ENCODE measurements at places on chromosomes 1 and 21.

DNA sequence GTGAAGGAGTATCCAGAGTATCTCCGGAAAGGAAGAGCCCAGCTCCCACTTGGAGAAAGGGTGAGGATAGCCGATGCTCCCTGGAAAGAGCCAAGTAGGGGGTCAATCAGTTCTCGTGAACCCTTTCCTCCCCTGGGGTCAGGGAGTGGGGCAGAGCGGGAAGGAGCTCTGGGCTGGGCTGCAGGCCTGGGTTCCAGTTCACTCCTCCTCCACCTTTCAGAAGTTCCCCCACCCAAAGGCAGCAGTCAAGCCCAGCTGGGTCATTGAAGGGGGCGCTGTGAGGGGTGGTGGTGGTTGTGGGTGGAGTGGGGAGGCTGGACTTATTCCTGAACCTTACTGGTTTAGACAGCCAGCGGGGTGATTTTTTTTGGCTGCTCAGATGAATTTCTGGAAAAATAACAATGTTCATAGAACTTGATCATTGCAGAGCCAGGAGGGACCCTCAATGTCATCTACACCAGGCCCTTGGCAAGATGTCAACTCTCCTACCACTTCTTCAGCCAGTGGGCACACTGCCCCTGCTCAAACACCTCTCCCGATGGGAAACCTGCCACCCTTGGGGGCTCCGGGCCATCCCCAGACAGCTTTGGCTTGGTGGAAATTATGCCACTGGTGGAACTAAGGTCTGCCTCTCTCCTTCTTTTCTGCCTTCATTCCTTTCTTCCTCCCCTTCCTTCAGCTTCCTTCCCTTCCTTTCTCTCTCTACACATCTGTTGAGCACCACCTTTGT is 235.8 kb downstream of the TRABD2B start:
- no peak for DNase-seq

DNA sequence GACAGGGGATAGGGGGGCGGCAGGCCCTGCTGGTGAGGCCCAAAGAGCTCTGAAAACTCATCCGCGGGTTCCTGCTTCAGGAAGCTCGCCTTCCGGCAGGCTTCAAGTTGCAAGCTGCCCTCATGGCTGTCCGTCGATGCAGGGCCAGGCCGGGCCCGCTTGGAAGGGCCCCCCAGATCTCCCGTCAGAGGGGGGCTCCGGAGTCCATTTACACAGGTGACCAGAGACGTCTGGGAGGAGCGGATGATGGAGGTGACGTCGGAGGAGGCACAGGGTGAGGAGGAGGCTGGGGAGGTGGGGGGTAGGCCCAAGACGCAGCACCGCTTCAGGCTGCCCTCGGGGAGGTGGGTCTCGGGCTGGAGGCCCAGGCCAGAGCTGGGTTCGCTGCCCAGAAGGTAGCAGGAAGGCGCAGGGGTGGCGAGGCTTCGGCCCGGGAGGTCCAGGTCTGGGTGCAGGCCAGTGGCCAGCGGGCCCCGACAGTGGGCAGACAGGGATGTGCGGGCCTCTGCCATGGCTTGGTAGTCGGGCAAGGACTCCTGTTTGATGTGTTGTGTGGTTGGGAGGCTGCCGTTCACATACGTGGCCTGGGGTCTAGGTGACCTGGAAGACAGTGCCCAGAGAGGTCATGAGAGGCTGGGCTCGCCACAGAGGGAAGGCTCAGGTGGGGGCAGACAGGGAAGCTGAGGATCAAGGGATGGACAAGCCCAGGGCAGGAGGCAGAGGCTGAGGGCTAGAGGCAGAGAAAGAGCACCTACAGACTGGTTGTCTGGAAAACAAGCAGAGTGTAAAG is 135.4 kb downstream of the DMRTB1 start:
- no peak for DNase-seq

GRCh38 chr1:53412285-53413174 is 46.7 kb upstream of the DMRTB1 start:
- no peak for DNase-seq

DNA sequence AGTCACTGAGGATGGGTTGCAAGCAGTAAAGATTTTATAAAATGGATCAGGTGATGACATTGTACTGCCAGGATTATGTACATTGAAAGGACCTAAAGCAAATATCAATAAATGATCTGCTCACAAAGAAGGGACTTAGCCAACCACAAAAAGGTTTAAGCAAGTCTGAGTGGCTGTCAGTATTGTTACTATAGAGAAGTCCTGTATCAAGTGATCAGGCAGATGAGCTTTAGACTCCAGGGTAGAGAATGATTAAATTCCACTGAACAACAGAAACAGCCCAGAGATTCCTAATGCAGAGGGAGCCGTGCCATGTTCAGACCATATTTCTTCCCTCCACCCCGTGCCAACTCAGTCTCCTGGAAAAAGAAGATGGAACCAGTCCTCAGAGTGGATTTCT is 138.9 kb downstream of the SETD4 start:
- DNase-seq = no peak

- DNase-seq = no peak
These were observed 26.3 kb upstream of the RBM34 start for GRCh38 chr1:235187316-235187715.

GRCh38 chr1:226657895-226658545 is 81.1 kb downstream of the ITPKB start:
- DNase-seq = no peak

DNA sequence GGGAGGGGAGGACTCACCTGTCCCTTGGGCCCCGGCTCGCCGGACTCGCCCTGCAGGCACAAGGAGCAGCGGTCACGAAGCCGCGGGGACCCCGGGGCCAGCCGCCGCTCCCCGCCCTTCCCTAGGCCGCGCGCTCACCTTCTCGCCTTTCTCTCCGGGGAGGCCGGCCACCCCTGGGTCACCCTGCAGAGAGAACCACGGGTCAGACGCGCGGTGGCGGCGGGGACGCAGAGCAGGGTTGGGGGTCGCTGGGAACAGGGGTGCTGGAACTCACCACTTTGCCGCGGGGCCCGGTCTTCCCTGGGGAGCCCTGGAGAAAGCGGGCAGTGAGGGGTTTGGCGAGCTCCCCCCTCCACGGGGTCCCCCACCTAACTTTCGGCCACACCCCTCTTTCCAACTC is 13.3 kb downstream of the COL9A2 start:
- no peak for DNase-seq

DNA sequence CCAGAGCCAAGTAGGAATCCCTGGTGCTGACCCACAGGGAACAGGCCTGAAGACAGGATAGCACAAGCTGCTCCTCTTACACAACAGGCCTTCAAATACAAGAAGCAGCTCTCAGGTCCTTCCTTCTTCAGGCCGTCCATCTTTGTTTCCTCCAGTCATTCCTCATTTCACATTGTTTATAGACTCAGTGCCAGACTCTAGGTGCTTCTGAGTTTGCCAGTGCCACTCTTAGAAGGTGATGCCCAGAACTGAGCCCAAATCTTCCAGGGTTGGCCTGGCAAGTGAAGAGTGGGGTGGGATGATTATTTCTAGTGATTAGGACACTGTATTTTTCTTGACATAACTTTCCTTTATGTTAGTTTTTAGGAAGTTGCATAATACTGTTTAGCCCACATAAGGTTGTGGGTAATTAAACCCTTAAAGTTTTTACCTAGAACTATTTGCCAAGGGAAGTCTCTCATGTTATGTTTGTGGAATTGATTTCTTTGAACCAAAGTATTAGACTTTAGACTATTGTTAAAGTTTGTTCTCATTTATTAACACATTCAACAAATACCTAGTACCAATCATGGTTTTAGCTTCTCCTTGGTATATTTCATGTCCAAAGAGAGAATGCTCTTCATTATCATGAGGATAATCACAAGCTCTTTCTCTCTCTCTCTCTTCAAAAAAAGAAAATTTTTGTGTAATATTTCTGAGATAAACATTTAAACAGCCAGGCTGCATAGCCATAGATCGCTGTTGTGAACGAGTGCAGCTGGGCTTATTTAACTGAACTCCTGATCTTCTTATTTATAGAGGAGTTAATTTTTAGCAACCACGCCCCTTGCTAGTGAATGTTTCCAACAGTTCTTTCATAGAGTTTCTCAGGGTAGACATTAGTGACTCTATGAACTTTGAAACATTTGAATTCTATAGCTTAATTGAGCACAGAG is 47.7 kb downstream of the PGM1 start:
- DNase-seq = no peak

DNA sequence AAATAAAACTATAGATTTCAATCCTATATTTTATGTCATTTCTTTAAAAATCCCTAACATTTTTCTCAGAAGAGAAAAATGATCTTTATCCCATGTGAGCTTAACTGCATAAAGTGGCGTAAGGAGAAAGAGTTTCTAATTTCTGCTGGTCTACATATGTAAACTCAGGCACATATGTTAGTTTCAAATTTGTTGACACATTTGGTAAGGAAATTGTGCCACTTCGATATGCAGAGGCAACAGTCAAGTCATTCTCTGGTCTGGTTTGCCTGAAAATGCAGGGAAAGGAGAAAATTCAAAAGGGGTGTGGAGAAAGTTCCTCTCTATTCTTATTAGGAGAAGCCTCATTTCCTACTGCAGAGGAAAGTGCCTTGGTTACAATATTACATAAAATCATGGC is 11.5 kb downstream of the KCNA3 start:
- DNase-seq = no peak

- no peak for DNase-seq
These were observed 36.1 kb downstream of the EPB41 start for GRCh38 chr1:28950449-28950848.

GRCh38 chr1:97632075-97632474 is 288.8 kb downstream of the DPYD start:
- DNase-seq = no peak

DNA sequence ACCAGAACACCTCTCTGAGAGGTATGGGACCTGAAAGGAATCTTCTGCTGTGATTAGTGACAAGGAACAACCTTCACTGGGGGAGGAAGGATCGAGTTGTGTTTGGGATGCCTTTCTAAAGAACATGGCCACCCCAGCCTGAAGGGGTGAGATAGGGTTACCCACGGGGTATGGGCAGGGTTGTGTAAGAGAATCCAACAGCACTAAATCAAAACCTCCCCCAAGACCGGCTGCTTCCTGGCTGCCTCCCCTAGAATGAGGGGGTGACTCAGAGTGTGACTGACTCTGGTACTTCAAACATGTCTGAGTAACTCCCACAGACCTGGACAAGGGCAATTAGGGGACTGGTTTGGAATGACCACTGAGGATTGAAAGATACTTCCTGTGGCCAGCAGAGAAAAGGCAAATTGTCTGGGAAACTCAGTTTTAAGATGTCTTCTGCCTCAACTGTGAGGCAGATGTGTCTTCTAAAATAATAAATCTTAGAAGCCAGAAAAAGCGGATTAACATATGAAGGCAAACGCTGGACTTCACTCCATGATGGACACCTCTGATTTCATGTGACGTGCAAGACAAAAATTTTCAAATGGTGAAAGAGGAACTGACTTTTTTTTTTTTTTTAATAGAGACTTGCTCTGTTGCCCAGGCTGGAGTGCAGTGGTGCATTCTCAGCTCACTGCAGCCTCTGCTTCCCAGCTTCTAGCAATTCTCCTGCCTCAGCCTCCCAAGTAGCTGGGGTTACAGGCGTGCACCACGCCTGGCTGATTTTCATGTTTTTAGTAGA is 6.7 kb upstream of the PTPN14 start:
- no peak for DNase-seq

DNA sequence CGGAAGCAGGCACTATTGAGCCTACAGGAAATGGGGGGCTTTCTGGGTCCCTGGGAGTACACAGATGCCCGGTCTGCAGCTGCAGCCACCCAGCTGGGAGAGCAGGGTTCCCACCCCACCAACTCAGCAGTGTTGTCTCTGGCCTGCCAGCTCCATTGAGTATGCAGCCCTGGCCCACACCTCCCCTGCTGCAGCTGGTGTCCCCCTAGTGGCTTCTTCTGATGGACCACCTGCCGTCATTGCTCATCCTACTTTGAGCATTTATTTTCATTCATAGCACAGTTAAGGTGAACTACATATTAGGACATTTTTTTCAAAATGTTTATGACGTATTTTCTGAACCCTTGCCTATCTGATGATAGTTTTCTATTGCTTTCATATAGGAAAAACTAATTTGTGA is 189.8 kb upstream of the LYPLAL1 start:
- no peak for DNase-seq

DNA sequence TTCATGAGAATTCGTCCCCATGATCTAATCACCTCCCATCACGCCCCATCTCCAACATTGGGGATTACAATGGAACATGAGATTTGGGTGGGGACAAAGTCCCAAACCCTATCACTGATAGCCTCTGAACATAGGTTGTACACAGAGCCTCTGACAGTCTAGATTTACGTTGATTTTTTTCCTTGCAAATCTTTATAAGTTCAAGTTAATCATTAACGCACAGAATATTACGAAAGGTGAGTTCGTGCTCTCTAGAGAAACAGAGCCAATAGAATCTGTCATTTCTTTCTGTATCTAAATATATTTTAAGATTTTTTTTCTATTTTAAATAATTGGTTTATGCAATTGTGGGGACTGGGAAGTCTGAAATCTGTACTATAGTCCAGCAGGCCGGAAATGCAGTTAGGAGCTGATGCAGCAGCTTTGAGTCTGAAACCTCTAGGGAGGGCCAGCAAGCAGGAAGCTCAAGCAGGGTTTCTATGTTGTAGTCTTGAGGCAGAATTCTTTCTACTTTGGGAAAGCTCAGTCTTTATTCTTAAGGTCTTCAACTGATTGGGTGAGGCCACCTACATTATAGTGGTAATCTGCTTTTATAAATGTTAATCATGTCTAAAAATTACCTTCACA is 61.0 kb downstream of the SELENOF start:
- DNase-seq = no peak

GRCh38 chr1:178126741-178127185 is 32.9 kb downstream of the RASAL2 start:
- no peak for DNase-seq

- peak; percentile 44 for DNase-seq
These were observed 39.0 kb downstream of the LPAR3 start for GRCh38 chr1:84853741-84854721.

GRCh38 chr21:40882192-40882915 is 35.4 kb upstream of the DSCAM start:
- no peak for DNase-seq

- no peak for DNase-seq
These were observed 352.3 kb upstream of the B3GALT2 start for GRCh38 chr1:193538680-193539079.

DNA sequence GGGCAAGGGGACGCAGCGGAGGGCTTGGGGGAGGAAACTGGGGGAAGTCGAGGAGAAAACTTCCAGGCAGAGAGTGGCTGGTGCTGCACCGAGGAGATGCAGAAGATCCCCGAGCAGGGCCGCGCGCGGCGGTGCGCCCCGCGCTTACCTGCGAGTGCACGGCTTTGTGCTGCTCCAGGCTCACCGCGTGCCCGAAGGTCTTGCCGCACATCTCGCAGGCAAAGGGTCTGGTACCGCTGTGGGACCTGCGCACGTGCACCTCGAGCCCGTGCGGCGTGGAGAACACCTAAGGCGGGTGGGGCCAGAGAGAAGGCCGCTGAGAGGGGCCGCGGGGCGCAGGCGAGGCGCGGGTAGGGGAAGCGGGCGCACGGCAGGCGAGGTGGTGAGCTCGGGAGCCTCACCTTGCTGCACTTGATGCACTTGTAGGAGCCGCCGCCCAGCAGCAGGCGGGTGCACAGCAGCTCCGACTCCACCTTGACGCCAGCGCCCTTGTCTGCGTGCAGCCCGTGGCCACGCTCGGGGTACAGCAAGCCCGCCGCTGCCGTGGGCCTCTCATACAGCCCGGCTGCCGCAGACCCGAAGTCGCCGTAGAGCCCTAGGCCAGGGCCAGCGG is 6.4 kb downstream of the GFI1 start:
- DNase-seq = no peak

Measured in stimulated activated CD4-positive, alpha-beta T cell treated with anti-CD3 and anti-CD28 coated beads, Interleukin-2, amount 100 ng/mL, for 4 hours (primary cell).